Fibroblast of skin of right biceps (primary cell): ENCODE measurements at places on chromosomes 6 and 20.

DNA sequence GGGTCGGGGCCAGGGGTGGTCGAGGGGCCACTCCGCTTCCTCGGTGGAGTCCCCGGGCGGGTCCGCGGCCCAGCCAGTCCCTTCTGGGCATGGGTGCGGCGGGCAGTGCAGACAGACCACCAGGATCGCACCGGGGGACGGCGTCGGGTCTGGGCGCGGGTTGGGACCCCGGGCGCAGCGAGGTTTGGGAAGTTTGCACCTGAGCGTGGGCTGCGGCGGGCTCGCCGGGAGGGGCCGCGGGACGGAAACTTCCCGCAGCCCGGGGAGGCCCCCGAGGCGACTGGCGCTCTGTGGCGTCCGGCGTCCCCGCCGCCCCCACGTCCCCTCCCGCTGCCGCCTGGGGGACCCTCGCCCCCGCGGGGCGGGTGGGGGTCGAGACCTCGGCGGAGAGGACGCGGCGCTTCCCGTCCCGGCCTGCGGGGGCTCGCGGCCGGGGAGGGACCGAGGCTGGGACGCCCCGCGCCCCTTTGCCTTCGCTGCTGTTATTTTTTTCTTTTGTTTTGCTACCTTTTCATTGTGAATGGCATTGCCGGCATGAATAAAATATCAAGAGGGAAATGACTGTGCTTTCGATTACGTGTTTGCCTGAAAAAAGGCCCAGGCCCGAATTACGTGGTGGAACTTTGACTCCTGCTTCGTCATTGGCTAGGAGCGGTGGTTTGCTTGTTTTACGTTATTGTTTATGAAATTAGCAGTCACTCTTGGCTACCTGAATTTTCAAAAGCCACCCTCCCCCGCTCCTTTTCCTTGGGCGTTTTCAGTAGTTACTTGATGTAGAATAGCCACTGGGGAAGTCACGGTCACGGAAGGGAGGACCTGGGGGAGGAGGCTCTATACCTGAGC is 703 bp downstream of the SNX9 start:
- peak; percentile 62 for DNase-seq

- no peak for DNase-seq
These were observed 8.9 kb upstream of the NKAIN2 start for GRCh38 chr6:123794799-123795198.

GRCh38 chr6:45971287-45971686 is 44.4 kb downstream of the CLIC5 start:
- DNase-seq: no peak

GRCh38 chr6:118325220-118325860 is 222.8 kb upstream of the PLN start:
- no peak for DNase-seq

DNA sequence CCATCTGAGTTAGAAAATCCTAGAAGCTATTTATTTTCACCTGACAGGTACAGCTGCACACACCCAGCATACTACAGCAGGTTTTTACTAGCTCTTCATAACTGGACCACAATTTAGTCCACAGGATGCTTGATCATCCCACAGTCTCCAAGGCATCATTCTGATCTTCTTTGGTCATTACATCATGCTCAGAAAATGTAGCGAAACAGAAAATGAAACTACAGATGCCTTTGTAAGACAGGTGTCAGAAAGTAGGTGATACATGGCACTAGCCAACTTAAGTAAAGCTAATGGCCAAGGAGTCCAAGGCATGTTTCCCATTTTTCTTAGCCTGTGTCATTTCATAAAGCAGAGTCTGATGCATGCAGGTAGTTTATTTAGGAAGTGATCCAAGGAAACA is 102.3 kb downstream of the HTR1B start:
- no peak for DNase-seq

DNA sequence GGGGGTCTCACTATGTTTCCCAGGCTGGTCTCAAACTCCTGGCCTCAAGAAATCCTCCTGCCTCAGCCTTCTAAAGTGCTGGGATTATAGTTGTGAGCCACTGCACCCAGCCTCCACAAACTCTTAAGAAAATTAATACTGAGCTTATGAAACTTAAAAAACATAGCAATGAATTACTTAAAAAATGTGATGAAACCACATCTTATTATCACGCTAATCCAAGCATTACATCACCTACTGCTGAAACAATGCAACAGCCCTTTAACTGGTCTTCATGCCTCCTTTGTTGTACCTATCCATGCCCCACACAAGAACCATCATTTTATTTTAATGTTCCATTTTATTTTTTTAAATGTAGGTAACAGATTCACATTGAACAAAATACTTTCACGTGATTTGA is 24.9 kb downstream of the SESN1 start:
- DNase-seq: no peak

DNA sequence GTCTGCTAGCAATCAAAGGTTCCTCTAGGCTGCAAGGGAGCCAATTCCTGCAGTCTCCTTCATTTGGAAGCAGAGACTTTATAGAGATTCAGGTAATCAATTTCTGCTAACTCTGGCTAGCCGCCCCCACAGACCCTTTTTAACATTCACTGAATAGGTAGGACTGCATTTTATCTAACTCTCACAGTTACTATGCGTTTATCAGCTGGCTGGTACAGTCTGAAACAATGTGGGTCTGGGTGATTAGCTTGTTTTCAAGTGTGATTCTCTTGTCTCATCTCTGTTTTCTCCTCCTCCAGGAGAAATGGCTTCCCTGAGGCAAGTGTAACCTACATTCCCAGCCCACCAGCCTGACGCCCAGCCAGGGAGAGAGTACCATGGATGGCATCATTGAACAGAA is 73.3 kb downstream of the SYNDIG1 start:
- DNase-seq: no peak

DNA sequence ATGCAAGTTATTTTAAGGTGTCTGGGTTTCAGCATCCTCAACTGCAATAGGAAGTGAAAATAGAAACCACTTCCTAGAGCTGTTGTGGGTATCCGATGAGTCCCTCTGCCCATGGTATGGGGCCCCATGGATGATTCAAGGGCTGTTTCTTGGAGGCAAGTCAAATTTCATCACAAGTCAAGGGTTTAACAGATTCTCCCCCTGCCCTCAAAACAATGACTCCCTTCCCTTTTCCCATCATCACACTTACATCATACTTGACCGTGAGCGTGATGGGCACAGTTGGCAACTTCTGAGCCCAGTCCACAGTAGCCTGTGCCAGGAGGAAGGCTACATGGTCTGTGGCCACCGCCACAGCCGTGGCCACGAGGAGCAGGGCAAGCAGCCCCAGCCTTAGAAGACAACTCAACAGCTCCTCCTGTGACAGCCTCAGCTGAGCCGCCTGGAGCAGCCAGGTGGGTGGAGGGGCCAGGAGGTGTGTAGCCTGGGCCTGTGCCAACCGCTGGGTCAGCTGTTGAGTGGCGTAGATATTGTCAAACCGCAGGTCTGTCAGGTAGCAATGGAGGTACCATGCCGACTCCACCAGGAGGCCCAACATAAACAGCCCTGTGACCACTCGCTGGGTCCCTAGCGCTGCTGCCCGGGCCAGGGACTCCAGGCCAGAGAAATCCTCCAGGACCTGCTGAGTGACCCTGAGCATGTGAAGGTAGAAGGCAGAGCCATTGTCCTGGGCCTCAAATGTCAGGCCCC is 5.2 kb downstream of the OCSTAMP start:
- peak; percentile 3 for DNase-seq

GRCh38 chr20:32626859-32627636 is 41.9 kb upstream of the NOL4L start:
- no peak for DNase-seq
